ENCODE measurements at places on chromosomes 4 and X.

DNA sequence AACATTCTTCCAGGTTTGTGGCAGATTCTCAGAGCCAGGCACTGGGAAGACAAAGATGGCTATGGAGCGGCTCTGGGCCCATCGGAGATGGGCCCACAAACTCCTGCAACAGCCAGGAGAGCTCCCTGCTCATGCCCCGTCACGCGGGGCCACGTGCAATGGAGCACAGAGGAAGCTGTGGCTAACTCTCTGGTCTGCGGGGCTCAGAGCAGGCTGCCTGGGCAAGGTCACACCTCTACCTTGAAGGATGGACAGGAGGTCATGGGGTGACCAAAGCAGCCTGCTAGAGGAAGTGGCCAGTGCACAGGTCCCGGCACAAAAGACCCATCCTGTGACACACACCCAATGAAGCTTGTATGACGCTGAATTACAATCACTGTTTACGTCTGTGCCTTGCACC, 45.2 kb downstream of the C4orf50 start:
- no peak for DNase-seq

DNA sequence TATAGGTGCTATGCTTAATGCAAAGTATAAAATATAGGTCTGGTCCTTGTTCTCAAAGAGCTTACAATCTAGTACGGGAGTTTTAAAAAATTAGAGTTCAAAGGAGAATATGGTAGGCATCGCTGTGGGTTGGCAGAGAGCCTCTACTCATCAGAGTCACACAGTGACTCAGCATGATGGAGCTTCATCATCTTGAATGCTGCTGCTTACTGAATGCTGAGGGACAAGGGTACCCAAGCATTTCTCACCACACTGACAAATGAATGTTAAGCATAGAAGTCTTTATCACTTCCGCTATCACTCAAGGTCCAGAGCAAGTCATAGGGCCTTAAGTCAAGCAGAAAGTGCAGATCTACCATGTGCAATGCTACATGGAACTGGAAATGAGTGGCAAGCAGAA, 268.6 kb upstream of the IGFBP7 start:
- no peak for DNase-seq

- DNase-seq: no peak
These were observed 331.6 kb downstream of the BCOR start for GRCh38 chrX:39766085-39766726.

DNA sequence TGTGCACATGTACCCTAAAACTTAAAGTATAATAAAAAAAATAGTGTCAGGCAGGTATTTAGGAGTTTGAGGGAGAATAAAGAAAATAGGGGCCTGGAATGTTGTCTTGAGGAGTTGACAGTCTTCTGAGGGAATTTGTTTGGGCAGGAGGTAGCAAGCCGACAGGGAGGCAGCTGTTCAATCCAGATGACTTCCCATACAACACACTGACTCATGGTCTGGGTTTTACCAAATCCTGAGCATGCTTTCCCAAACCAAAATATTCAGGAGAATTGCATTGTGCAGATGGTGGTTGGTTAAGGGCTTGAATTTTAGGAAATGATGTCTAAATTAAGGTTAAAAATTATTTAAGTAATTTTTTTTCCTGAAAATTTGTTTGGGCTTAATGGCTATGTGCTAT, 430.0 kb downstream of the INPP4B start:
- no peak for DNase-seq

- DNase-seq: no peak
These were observed 45.2 kb downstream of the SLC4A4 start for GRCh38 chr4:71383984-71384383.

- no peak for DNase-seq
These were observed 2.4 kb upstream of the RAB40AL start for GRCh38 chrX:102934624-102935023.

GRCh38 chrX:81174286-81174685, 27.4 kb downstream of the HMGN5 start:
- no peak for DNase-seq

GRCh38 chr4:76809594-76810305, 88.2 kb downstream of the SOWAHB start:
- no peak for DNase-seq

GRCh38 chr4:101931619-101932018, 141.1 kb downstream of the BANK1 start:
- no peak for DNase-seq

- no peak for DNase-seq
These were observed 23.5 kb upstream of the NFKB1 start for GRCh38 chr4:102477657-102478056.

DNA sequence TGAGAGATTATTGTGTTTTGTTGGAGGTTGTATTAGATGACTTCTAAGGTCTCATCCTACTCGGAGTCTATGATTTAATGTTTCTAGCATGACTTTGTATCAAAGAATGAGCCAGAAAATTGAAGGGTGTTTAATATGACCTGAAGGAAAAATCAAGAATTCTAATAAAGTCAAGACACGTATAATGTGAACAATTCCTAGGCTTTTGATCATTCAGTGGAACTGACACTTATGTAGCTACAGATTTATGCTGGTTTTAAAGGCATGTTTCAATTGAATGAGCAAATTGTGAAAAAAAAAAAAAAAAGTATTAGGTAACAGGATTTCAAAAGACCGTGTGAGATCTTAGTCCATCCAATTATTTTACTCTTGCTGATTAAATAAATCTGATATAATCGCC, 64.9 kb downstream of the GRID2 start:
- no peak for DNase-seq
